CD4-positive, alpha-beta T cell treated with Interleukin-21 for 1 hour (primary cell): ENCODE measurements at places on chromosomes 3 and 15.

- DNase-seq, result peak; percentile 27
Observed at GRCh38 chr3:160981217-160981938, 123.8 kb downstream of the B3GALNT1 start.

DNA sequence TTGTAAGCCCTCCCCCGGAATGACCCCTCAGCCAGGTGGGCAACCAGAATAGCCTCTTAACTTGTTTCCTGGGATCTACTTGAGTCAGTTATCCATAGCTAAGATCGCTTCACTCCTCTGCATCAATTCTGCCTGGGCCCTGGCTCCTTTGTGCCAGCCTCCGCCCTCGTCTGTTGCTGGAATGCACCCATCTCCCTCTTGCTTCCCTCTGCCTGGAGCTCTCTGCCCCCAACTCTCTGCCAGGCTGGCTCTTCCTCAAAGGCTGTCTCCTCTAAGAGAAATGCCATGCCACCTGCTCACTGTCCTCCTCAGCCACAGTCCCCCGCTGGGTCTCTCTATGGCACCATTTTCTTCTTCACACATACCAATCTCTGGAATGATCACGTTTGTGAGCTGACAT lies 240.8 kb downstream of the ADAMTS17 start:
- no peak for DNase-seq

DNA sequence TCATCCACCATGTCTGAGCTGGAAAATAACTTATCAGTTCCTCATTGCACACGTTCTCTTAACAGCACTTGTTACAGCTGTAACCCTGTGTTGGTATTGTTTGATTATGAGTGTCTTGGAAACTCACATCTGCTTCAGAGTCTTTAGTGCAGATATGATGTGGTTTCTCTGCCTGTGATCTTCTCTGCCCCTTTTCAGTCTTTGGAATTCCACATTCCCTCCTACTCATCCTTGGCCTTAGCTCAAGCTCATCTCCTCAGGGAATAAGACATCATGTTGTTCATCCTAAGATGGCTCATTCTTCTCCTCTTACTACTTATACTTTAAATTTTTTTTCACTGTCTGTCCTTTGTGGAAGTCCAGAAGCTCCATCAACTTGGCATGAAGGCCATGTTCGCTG lies 77.7 kb downstream of the SYNPR start:
- DNase-seq, result no peak

- DNase-seq, result no peak
Observed at GRCh38 chr3:8097690-8098089, 403.9 kb upstream of the LMCD1 start.

- no peak for DNase-seq
Observed at GRCh38 chr15:93072011-93072410, 17.0 kb downstream of the RGMA start.

- no peak for DNase-seq
Observed at GRCh38 chr3:85110393-85110792, 151.6 kb downstream of the CADM2 start.

DNA sequence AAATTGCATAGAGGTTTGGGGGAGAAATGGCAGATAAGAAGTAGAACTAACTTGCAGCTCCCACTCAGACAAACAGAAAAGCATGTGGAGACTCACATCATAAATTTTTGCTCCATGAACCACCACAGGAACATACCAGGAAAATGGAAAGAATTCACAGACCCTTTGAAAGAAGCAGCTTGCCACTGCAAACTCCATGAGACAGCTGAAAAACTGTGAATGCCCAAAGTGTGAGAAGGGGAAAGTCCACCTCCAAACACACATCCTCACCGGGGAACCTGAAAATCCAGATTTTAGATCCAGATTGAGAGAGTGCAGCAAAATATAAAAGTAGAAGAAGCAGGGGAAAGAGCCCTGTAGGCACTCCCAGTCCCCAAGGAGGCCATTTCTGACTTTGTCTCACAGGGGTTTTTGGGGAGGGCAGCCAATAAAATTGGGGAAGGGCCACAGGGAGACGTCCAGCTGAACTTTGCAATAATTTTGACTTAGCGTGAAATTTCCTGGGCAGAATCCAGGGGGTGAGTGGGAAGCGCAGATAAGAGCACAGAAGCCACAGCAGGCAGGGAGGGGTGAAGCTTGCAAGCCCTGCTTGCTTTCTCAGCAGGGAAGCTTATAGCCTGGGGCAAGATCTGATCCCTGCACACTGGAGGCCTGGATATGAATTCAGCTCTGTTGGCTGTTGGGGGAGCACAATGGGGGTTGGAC lies 183.4 kb upstream of the UBE2E2 start:
- no peak for DNase-seq

- peak; percentile 18 for DNase-seq
Observed at GRCh38 chr3:111571907-111572460, 23.2 kb downstream of the ZBED2 start.

DNA sequence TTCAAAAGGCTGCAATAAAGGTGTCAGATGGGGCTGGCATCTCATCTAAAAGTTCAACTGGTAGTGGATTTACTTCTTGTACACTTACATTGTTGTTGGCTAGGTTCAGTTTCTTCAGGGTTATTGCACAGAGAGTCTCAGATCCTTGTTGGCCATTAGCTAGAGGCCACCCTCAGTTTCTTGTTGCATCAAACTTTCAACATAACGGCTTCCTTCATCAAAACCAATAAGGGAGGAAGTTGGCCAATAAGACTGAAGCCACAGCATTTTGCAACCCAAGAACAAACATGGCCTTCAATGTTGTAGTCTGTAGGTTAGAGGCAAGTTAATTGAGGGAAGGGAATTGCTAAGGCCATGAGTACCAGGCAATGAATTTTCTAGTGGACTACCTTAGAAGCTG lies 218.0 kb downstream of the ZBBX start:
- DNase-seq, result no peak

- DNase-seq, result no peak
Observed at GRCh38 chr3:99999536-99999935, 114.8 kb downstream of the FILIP1L start.

- DNase-seq, result no peak
Observed at GRCh38 chr3:169579116-169579710, 84.3 kb downstream of the MECOM start.

DNA sequence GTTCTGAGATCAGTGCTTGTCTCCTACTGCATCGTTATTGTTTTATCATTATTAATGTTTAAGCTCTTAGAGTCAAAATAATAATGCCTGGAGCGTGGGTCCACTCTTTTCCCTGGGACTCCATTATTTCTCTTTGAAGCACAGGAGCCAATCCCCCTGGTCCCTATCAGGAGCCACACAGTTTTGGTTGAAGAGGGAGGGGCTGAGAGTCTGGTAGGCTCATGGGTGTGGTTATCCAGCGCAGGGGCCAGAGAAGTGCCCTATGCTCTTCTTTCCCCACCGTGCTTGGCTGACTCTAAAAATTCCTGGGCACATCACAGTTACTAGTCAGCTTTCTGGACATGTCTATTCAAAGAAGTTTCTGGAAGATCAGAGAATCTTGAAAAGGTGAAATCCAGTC lies 121.5 kb downstream of the DNAJB8 start:
- DNase-seq, result no peak

- no peak for DNase-seq
Observed at GRCh38 chr15:58934114-58934447, 602 bp upstream of the SLTM start.

- DNase-seq, result no peak
Observed at GRCh38 chr3:194675680-194676079, 3.7 kb upstream of the LSG1 start.

DNA sequence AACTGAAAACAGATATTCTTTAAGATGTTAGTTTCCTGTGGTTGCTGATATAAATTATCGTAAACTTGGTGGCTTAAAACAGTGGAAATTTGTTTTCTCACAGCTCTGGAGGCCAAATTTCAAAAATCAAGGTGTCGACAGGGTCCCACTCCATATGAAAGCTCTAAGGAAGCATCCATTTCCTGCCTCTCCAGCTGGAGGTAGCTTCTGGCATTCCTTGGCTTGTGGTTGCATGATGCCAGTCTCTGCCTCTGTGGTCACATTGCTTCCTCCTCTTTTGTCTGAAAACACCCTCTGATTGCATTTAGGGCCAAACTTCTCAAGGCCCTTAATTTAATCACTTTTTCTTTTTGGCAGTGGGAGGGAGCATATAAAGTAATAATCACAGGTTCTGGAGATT lies 96.8 kb downstream of the PPM1L start:
- DNase-seq, result no peak

DNA sequence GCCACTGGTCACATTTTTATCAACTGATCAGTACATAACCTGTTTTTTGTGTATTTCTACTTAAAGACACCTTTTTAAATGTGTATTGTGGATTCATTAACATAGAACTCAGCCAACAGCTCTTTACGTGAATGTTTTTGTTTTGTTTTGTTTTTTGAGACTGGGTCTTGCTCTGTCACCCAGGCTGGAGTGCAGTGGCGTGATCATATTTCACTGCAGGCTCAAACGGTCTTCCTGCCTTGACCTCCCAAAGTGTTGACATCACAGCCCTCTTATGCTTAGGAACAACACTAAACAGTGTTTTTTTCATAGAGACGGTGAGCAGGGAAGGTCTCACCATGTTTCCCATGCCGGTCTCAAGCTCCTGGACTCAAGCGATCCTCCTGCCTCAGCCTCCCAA lies 9.9 kb downstream of the PSMA4 start:
- DNase-seq, result no peak

GRCh38 chr3:94118390-94118789 lies 55.5 kb downstream of the NSUN3 start:
- DNase-seq, result no peak

DNA sequence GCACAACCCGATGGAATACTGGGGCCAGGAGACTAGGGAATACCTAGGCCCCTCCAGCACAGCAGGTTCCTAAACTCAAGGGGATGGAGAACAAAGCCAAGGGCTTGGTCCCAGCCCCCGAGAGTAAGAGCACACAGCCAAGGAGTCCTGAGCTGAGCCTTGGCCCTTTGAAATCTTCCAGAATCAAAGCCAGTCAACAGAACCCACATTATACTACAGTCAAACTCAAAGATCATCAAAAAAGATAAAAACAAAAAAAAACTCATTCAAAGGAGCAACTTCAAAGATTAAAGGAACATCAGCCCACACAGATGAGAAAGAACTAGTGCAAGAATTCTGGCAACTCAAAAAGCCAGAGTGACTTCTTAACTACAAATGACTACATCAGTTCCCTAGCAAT lies 217.0 kb downstream of the ISL2 start:
- no peak for DNase-seq

- DNase-seq, result no peak
Observed at GRCh38 chr3:150255413-150255812, 152.7 kb upstream of the TSC22D2 start.

DNA sequence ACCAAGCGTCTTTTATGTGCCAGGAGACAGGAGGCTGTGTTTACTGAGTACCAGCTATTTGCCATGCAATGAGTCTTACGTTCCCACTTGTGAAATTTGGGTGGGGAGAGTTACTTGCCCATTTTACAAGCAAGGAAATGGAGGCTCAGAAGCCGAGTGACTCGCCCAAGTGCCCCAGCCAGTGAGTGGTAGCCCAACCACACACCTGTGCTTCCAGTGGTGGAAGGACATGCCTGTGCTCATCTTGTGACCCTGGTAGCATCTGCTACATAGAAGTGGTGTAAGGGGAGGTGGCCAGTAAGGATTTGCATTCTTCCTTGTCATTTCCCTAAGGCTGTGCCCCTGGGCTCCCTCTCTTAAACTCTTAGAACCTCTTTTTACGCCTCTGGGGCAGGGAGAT lies 49.3 kb downstream of the FBLN2 start:
- no peak for DNase-seq

DNA sequence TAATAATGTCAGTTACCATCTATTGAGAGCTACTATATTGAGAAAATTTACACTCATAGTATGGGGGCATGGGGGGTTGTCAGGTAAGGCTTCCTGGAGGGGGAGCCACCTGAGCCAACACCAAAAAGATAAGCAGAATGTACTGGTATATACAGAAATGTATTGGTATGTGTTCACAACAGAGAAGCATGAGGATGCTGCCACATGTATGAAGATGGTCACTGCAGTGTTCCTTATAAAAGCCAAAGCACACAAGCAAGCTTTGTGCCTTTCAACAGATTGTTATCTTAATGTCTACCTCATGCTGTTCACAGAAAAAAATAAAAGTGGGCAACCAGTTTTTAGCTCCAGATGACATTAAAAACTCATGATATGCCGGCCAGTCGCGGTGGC lies 149.0 kb downstream of the MAGI1 start:
- DNase-seq, result no peak

- DNase-seq, result no peak
Observed at GRCh38 chr15:74994236-74994635, 1.1 kb upstream of the SCAMP5 start.

DNA sequence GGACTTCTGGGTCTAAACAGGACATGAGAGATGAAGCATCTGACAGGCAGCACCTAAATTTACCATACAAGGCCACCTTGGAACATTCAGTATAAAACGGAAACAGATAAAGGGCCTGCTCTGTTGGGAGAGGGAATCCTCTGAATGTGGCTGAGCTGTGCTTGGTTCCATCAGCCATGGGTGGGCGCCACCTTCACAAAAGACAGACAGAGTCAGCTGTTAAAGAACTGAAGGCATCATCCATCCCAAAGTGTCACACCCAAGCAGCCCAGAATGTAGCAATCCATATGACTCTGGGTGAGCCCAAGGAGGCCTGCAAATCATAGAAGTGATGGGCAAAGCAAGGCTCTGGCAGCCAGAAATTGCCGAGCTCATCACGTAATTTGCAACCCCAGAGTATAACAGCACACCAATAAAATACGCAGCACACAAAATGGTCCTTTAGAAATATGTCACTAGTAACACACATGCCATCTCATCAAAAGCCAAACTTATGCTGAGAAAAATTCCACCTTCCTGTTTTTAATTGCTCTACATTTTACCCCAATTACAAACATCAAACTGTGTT lies 24.8 kb upstream of the RBP1 start:
- no peak for DNase-seq
